Pancreas (tissue), 10 donors: ENCODE measurements at places on chromosomes 5 and 9. TPM values are rescaled to one million over a fixed set of nuclear protein-coding genes. Genes with fewer than 3 reads are reported as not detected.
A peak's percentile ranks its signal among the peaks of the same experiment; 100 is the strongest.

OBP2B gene
- not detected for total RNA-seq

FOXD4L6 gene
- not detected for total RNA-seq

GIN1 gene
- total RNA-seq, result 4.1 TPM

CTSV gene
- total RNA-seq, result 0.83 TPM

EHMT1 gene
- total RNA-seq, result 34.9 TPM

PCDHB12 gene
- 1.5 TPM for total RNA-seq

SLC46A2 gene
- 0.18 TPM for total RNA-seq

LCN10 gene
- total RNA-seq, result 1.1 TPM

SLC1A1 gene
- 4.9 TPM for total RNA-seq

ELAVL2 gene
- 0.19 TPM for total RNA-seq

ENC1 gene
- 63.1 TPM for total RNA-seq

- no peak overlapping the region for H3K4me3 ChIP-seq
- H3K4me1 ChIP-seq, result no peaks in the 10 kb centered on the region
- DNase-seq, result no peak
- H3K27me3 ChIP-seq, result no peaks in the 10 kb centered on the region
- no peak overlapping the region for H3K27ac ChIP-seq
Measured at GRCh38 chr5:142235050-142235797, 89.6 kb downstream of the SPRY4 start.

GRCh38 chr9:136554870-136555269, 9.0 kb upstream of the NOTCH1 start:
- no peak for DNase-seq
- no peaks in the 10 kb centered on the region for H3K36me3 ChIP-seq
- no peak overlapping the region for H3K27ac ChIP-seq
- H3K27me3 ChIP-seq, result no peaks in the 10 kb centered on the region

GRCh38 chr5:73966451-73966850, 340.5 kb downstream of the ARHGEF28 start:
- H3K36me3 ChIP-seq, result no peaks in the 10 kb centered on the region
- H3K4me3 ChIP-seq, result no peak overlapping the region
- H3K27ac ChIP-seq, result no peak overlapping the region

GRCh38 chr9:4226331-4227250, 73.3 kb downstream of the GLIS3 start:
- H3K27ac ChIP-seq, result no peak overlapping the region
- no peaks in the 10 kb centered on the region for H3K36me3 ChIP-seq
- H3K27me3 ChIP-seq, result no peaks in the 10 kb centered on the region
- no peak overlapping the region for H3K4me3 ChIP-seq

GRCh38 chr5:14739538-14739937, 75.0 kb downstream of the OTULIN start:
- no peaks in the 10 kb centered on the region for H3K36me3 ChIP-seq
- DNase-seq, result no peak
- no peak overlapping the region for H3K27ac ChIP-seq
- H3K4me1 ChIP-seq, result no peaks in the 10 kb centered on the region

GRCh38 chr5:56147659-56148230, 85.4 kb downstream of the ANKRD55 start:
- H3K4me3 ChIP-seq, result no peak overlapping the region
- no peaks in the 10 kb centered on the region for H3K36me3 ChIP-seq
- no peaks in the 10 kb centered on the region for H3K27me3 ChIP-seq
- H3K27ac ChIP-seq, result peak overlapping the region; percentile 77
- no peak for DNase-seq

DNA sequence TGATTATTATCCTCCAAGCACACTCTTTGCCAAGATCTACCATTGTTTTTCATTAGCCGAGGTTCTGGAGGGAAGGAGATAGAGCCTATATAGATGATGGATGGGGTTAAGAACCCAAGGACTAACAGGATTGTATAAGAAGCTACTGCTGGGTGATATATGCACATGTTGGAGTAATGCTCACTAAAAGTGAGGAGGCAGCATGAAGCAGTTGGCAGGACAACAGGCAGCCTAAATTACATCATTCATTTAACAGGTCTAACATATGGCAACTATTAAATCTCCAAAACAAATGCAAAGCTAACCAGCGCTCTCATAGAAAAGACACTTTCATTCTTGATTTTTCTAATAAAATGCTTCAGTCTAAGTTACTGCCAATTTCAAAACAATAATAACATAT, 293.2 kb downstream of the EPB41L4A start:
- H3K27me3 ChIP-seq, result no peaks in the 10 kb centered on the region
- H3K27ac ChIP-seq, result no peak overlapping the region
- no peak overlapping the region for H3K4me3 ChIP-seq
- DNase-seq, result no peak

DNA sequence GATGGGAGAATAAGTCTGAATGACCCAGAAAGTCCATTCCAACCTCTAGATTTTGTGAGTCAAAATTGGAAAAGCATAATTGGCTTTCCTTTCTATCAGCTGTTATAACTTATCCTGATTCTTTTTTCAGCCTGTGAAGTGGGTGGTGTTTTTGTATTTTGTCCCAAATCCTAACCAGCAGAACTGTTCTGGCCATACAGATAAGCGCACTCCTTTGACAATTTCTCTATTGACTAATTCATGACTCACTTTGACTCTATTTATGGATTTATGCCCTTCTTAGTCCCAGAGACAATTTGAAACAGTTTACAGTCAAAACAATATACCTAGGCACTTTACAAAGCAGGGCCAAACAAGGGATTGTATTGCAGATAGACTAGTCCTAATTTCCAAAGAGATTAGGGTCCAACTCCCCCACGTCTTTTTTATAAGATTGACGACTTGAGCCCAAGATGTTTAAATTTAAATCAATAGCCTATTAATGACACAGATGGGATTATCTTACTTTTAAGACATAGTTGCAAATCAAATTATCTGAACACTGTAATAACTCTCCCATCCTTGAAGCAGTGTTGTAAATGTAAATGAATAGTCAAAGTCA, 301.7 kb upstream of the SEMA6A start:
- no peak overlapping the region for H3K27ac ChIP-seq
- DNase-seq, result no peak
- H3K4me1 ChIP-seq, result no peaks in the 10 kb centered on the region

GRCh38 chr5:174288439-174288838, 242.9 kb downstream of the NSG2 start:
- H3K36me3 ChIP-seq, result no peaks in the 10 kb centered on the region
- H3K4me1 ChIP-seq, result no peaks in the 10 kb centered on the region
- H3K27ac ChIP-seq, result no peak overlapping the region
- no peak overlapping the region for H3K4me3 ChIP-seq

DNA sequence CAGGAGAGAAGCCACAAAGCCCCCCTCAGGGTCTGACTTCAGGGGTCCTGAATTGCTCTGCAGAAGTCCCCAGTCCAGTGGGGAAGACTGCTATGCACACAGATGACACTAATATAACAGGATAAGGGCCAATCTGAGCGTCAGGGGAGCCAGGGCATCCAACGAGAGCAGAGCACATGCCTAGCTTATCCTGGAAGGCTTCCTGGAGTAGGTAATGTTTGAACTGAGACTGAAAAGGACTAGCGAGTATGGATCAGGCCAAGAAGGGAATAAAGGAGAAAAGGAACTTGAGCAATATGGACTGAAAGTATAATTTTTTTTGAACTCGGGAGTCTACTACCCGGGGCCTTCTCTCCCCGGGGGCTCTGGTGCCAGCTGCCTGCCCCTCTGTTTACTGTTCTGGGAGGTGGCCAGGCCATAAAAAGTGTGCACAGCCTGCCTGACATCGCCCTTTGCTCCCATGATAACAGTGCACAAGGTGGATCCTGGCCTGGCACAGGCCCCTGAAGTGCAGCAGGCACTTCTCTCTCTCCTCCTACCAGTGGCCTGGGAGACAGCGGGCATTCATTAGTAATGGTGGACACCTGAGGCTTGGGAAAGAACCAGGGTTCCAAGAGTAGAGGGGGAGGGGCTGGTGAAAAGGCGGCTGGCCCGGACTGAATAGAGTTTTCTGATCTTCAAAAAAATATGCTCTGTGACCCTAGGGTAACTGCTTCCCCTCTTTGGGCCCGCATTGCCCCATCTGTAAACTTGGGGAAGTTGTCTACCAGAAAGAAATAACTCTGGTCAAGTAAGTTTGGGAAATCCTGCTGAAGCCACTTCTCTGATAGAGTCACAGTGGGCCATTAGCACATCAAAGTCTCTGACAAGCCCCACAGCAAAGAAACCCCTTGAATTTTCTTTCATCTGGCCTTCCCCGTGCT, 4.6 kb upstream of the SLC6A7 start:
- H3K4me1 ChIP-seq, result no peaks in the 10 kb centered on the region
- no peaks in the 10 kb centered on the region for H3K27me3 ChIP-seq
- DNase-seq, result no peak

- H3K27ac ChIP-seq, result no peak overlapping the region
- DNase-seq, result no peak
- H3K4me1 ChIP-seq, result peaks cover 10% of the 10 kb centered on the region
Measured at GRCh38 chr5:73437101-73437776, 11.3 kb downstream of the FOXD1 start.

GRCh38 chr9:114155995-114156656, 789 bp downstream of the COL27A1 start:
- peak overlapping the region; percentile 54 for H3K4me3 ChIP-seq
- DNase-seq, result peak; percentile 45
- H3K27me3 ChIP-seq, result no peaks in the 10 kb centered on the region
- peak overlapping the region; percentile 54 for H3K27ac ChIP-seq

- no peak overlapping the region for H3K4me3 ChIP-seq
- H3K27ac ChIP-seq, result no peak overlapping the region
- no peak for DNase-seq
- H3K36me3 ChIP-seq, result no peaks in the 10 kb centered on the region
- no peaks in the 10 kb centered on the region for H3K4me1 ChIP-seq
- no peaks in the 10 kb centered on the region for H3K27me3 ChIP-seq
Measured at GRCh38 chr5:127299678-127300077, 9.1 kb downstream of the MEGF10 start.

GRCh38 chr9:12849486-12850003, 74.7 kb downstream of the LURAP1L start:
- DNase-seq, result no peak
- H3K27ac ChIP-seq, result no peak overlapping the region
- H3K36me3 ChIP-seq, result no peaks in the 10 kb centered on the region
- H3K4me3 ChIP-seq, result no peak overlapping the region
- no peaks in the 10 kb centered on the region for H3K27me3 ChIP-seq

- DNase-seq, result no peak
- H3K27me3 ChIP-seq, result no peaks in the 10 kb centered on the region
- no peak overlapping the region for H3K27ac ChIP-seq
- no peaks in the 10 kb centered on the region for H3K4me1 ChIP-seq
Measured at GRCh38 chr9:126471084-126471624, 142.6 kb upstream of the LMX1B start.

- DNase-seq, result no peak
- H3K4me3 ChIP-seq, result no peak overlapping the region
- no peak overlapping the region for H3K27ac ChIP-seq
- no peaks in the 10 kb centered on the region for H3K36me3 ChIP-seq
- no peaks in the 10 kb centered on the region for H3K27me3 ChIP-seq
- H3K4me1 ChIP-seq, result peaks cover 3% of the 10 kb centered on the region
Measured at GRCh38 chr9:4970970-4971641, 14.0 kb upstream of the JAK2 start.

- no peaks in the 10 kb centered on the region for H3K27me3 ChIP-seq
- H3K36me3 ChIP-seq, result peaks cover 2% of the 10 kb centered on the region
- H3K4me1 ChIP-seq, result no peaks in the 10 kb centered on the region
- no peak overlapping the region for H3K4me3 ChIP-seq
- H3K27ac ChIP-seq, result no peak overlapping the region
Measured at GRCh38 chr9:135502873-135503321, 2.4 kb downstream of the MRPS2 start.

DNA sequence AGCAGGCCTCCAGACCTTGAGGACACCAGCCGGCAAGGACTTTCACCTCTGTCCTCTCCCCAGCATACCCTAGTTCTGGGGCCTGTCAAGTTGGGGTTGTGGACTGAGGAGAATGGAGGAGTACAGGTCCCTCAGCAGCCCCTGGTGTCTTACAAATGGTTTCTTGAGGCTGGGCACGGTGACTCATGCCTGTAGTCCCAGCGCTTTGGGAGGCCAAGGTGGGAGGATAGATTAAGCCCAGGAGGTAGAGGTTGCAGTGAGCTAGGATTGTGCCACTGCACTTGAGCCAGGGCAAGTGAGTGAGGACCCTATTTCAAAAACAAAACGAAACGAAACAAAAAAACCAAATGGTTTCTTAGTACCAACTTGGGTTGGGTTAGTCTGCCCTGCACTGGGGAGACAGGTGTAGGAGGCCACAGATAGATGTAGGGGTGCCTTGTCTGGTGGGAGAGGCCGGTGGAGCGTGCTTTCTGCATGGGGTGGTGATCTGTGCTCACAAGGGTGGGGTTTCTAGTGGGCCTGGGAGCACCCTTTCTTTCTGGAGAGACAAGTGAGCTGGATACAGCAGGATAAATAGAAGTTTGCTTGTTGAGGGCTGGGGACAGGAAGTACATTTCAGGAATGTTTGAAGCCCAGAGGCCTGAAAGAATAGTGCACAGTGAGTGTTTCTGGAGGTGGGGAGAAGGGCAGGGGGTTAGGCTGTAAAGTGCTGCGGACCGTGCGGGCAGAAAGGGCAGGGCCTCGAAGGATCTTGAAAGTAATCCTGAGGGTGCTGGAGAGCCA, 37.7 kb upstream of the PSD2 start:
- H3K27me3 ChIP-seq, result no peaks in the 10 kb centered on the region
- peaks cover 7% of the 10 kb centered on the region for H3K4me1 ChIP-seq
- H3K4me3 ChIP-seq, result no peak overlapping the region
- H3K27ac ChIP-seq, result no peak overlapping the region
- H3K36me3 ChIP-seq, result no peaks in the 10 kb centered on the region
- peak; percentile 21 for DNase-seq

DNA sequence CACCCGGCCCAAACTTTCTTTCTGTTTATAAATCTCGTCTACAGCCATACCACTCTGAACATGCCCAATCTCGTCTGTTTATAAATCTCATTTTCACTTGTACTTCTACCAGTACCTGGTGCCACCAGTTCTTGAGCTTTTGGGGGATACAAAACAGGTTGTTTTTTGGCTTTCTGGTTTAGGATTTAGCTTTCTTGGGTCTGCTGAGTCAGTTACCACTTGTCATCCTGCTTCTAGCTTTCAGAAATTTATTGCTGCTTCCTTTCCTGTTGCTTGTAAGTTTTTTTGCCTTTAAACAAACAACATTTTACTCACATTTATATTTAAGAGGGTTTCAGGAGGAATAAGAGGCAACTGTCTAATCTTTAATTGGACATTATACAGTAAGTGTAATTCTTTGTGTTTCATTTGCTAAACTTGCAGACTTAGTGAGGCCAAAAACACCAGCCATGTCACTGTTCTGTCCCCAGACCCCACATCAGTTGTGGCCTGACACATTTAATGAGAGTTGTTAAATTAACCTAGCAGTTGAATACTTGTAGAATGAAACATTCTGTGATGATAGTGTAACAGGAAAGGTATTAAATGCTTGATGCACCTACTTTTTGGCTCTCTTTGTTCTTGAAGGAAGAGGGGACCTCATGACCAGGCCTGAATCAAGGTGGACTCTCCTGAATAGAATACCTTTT, 11.8 kb downstream of the NDFIP1 start:
- no peak overlapping the region for H3K4me3 ChIP-seq
- H3K4me1 ChIP-seq, result peaks cover 5% of the 10 kb centered on the region
- no peak for DNase-seq
- H3K36me3 ChIP-seq, result no peaks in the 10 kb centered on the region
- no peak overlapping the region for H3K27ac ChIP-seq
- no peaks in the 10 kb centered on the region for H3K27me3 ChIP-seq

- DNase-seq, result no peak
- H3K27me3 ChIP-seq, result no peaks in the 10 kb centered on the region
- H3K27ac ChIP-seq, result peak overlapping the region; percentile 100
Measured at GRCh38 chr5:95959888-95960666, 1.6 kb downstream of the ELL2 start.
